Right renal cortex interstitium (tissue), 3 donors: ENCODE measurements at places on chromosomes 2 and 18. TPM values are rescaled to one million over a fixed set of nuclear protein-coding genes. Genes with fewer than 3 reads are reported as not detected.

SERPINB3 gene
- polyA plus RNA-seq: 0.17 TPM

TTN gene
- polyA plus RNA-seq: 1.4 TPM

RGPD3 gene
- 0.35 TPM for polyA plus RNA-seq

WDFY1 gene
- 60.9 TPM for polyA plus RNA-seq

ANKRD30B gene
- polyA plus RNA-seq: 0.16 TPM

PAIP2B gene
- 20.8 TPM for polyA plus RNA-seq

CYP27C1 gene
- 7.1 TPM for polyA plus RNA-seq

LIMS4 gene
- polyA plus RNA-seq: 0.96 TPM

ICOS gene
- polyA plus RNA-seq: 0.06 TPM

CABLES1 gene
- 25.8 TPM for polyA plus RNA-seq

TEX44 gene
- polyA plus RNA-seq: not detected

CD207 gene
- polyA plus RNA-seq: 0.08 TPM

GPR39 gene
- polyA plus RNA-seq: 3.7 TPM

SLC11A1 gene
- 0.98 TPM for polyA plus RNA-seq

UGT1A3 gene
- polyA plus RNA-seq: not detected

ATP6V1B1 gene
- polyA plus RNA-seq: 67.3 TPM

UCN gene
- polyA plus RNA-seq: 0.59 TPM

DUSP11 gene
- 32.3 TPM for polyA plus RNA-seq

RBKS gene
- polyA plus RNA-seq: 8.2 TPM

GCA gene
- polyA plus RNA-seq: 37.2 TPM

LIPG gene
- polyA plus RNA-seq: 48.1 TPM

OTOS gene
- polyA plus RNA-seq: not detected

CMPK2 gene
- 4.3 TPM for polyA plus RNA-seq

LYG1 gene
- 4.0 TPM for polyA plus RNA-seq

STEAP3 gene
- 1.8 TPM for polyA plus RNA-seq

SCG2 gene
- polyA plus RNA-seq: 0.36 TPM

CHCHD5 gene
- polyA plus RNA-seq: 24.5 TPM

DCC gene
- 6.4 TPM for polyA plus RNA-seq
